ENCODE measurements at places on chromosomes 3 and 15.

DNA sequence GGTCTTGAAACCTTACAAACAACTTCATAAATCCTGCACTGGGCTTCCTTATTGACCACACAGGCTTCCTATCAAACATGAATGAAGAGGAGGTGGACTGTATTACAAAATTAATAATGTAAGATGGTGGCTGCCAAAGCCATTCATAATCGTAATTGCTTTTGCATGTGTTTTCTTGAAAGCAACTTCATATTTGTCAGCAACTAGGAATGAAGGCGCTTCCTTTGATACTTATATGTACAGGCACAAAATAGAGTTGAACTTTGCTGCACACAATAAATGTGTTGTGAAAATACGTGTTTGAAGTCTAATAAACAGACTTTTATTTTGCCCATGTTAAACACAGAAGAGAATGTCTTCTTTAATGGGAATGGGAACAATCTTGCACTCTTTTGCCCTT, 72.1 kb upstream of the OXTR start:
- DNase-seq, result no peak

DNA sequence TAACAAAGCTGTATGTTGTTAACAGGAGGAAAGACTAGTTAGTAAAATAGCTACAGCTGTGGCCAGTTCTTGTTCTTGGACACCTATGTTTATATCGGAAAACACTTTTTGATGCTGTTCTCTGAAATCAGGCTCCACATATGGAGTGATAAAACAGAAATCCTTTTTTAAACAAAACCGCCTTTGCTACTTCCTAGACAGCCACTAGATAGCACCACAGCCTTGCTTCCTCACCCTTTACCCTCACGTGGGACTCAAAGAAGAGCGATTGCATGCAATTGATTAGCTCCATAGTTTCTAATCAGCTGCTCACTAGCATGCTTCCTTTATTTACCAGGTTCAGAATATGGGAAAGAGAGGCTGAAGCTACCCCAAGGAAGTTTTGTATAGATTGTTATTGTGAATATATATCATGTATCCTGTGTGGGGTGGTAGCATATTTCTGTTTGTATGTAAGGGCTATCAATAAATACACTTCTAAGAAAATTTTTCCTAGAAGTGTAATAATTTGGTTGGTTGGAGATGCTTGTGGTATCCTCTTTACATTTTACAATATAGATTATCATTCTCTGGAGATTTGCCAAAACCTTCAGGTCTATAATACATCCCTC, 4.3 kb upstream of the MTFMT start:
- DNase-seq, result peak; percentile 8

DNA sequence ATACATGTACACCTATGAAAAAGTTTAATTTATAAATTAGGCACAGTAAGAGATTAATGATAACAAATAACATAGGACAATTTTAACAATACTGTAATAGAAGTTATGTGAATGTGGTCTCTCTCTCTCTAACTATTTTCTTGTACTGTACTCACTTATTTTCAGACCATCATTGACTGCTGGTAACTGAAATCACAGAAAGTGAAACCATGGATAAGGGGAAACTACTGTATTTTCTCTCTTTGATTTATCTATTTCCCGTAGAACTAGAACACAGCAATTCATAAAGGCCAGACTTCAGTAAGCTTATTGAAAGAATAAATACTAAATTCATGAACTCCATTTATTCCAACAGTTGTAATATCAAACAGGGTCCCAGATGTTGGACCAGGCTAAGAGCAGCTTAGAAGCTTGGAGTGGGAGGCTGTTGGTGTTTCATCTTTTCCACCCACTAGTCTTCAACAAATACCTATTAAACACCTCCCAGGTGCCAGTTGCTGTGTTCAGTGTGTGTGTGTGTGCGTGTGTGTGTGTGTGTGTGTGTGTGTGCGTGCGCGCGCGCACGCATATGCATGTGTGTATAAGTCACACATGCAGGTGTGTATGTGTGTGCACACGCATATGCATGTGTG, 235.4 kb downstream of the FOXP1 start:
- DNase-seq, result no peak

DNA sequence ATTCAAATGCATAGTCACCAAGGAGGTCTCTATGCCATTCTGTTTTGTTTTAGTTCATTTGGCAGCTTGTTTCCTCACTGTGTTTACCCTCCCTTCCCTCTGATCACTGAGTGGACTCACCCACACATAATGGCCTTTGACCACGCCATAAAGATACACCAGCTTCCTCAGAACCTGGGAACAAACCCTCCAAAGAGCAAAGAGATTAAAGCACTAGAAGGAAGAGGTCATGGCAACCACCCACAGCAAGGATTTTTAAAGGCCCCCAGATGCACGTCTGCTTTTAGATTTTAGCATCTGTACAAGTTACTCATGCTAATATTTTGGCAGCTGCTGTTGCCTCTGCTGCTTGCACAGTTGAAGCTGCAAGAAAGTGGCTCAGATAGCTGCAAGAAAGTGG, 47.9 kb upstream of the CADPS start:
- DNase-seq, result no peak

DNA sequence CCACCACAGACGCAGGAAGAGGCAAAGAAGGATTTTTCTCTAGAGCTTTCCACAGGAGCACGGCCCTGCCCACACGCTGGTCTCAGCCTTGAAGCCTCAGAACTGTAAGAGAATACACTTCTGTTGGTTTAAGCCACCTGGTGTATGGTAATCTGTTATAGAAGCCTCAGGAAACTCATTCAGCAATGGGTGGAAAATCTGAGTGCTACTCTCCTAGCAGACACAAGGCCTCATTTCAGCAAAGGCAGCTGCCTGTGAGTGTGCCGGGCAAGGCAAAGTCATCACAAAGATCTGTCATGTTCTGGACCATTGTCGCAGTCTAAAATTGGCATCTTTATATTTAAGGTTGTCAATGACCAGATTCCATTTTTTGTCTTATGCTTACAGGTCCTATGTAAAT, 31.0 kb downstream of the ATP10A start:
- DNase-seq, result no peak

GRCh38 chr3:124846189-124846588, 41.0 kb downstream of the ITGB5 start:
- DNase-seq, result no peak

- DNase-seq, result no peak
Observed at GRCh38 chr3:99909714-99910495, 92.2 kb downstream of the CMSS1 start.

- DNase-seq, result peak; percentile 7
Observed at GRCh38 chr15:98649472-98650416, 1.4 kb downstream of the IGF1R start.

- peak; percentile 60 for DNase-seq
Observed at GRCh38 chr3:161423911-161424522, 52.7 kb upstream of the SPTSSB start.

DNA sequence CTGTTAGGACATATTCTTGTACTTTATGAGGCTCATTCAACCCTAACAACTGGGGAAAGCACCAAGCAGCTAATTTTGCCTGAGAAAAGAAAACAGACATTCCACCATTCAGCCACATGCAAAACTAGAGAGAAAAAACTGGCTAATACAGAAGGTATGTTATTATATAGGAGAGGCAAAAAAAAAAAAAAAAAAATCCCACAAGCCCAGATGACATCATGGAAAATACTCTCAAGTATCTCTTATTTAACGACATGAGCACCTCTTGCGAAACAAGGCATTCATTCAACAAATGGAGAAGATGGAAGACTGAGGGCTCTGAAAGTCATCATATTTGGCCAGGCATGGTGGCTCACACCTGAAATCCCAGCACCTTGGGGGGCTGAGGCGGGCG, 61.5 kb downstream of the PRICKLE2 start:
- no peak for DNase-seq

GRCh38 chr3:61876797-61877196, 315.4 kb downstream of the PTPRG start:
- DNase-seq, result no peak

DNA sequence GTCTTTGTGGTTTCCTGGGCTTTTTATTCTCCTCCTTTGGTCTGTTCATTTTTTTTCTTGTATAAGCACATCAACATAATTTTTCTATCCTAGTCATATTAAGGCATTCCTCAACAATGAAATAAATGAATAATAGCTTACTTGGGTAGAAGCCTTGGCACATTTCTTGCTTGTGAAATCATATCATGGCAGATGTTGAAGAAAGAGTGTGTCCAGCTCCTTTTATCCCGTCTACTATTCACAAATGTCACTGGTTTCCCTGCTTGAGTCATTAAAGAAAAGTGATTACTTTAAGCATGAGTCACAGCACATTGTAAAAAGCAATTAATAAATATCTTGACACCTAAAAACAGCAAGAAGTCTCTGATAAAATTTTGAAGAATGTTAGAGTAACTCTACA, 42.1 kb downstream of the MINAR1 start:
- DNase-seq, result no peak

DNA sequence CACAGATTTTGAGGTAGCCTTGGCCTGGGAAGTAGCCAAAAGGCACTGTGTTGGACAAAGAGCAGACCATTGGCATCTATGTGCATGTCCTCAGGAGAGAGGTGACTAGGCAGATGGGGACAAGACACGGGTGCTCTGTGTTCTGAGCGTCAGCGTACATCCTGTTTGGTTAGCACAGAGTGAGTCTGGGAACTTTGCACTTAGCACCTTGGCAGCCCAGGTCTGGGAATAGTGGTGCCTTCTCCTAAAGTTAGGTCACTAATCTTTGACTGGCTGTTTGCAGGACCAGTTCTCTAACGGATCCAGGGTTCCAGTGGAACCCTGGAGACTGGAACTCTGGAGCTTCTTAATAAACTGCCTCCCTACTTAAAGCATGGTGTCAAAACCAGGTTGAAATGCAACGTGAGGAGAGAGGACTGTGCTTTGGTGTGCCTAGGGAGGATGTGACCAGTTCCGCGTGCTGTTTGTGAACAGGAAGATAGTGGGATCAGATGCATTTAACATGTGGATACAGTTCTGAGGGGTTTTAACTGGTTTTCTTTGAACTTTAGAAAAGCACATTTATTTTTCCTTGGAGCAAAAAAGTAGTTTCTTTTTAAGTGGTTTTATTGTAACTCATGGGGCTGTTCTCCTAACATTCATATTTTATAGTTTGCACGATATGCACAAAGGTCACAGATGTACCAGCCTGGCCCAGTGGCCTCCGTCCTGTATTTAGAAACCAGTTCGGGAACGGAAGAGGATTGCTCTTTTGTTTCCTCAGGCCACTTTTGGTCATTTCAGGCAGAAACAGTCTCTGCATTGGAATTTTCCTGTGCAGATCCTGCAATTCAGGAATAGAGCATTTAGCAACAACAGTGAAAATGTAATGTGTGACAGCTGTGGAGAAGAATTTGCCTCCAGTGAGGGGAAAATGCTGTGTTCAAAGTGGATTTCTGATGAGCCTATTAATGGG, 48.8 kb downstream of the ABHD2 start:
- DNase-seq, result no peak

- DNase-seq, result no peak
Observed at GRCh38 chr3:154852515-154852914, 227.6 kb upstream of the MME start.

DNA sequence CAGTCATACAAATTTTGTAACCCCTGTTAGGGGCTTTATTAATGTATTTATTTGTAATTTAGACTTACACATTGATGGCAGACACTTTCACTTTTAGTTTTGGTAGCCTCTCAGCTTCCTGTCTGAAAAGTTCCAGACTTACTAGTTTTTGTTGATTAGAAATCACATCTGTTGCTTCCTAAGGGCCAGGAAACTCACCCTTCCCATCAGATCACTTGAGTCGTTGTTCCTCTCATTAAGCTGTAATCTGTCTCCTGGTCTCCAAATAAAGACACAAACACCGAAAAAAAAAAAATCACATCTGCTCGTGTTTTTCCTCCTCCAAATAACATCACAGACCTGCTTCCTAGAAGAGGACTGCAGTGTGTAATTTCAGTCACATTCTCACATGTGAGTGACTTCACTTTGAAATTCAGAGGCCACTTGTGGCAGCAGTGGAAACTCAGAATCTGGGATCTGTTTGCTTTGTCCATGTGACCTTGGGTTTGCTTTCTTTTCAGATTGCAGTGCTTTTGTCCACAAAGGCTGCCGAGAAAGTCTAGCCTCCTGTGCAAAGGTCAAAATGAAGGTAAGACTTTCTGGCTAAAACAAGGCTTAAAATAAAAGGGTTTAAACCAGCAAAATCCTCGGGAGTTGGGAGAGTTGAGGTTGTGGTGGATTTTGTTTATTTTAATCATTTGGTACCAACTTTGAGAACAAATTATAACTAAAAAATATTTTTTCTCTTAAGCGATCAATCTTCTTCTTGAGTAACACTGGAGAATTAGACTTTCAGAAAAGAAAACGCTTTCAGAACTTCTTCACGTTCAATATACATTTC, 87.0 kb downstream of the KLHL25 start:
- DNase-seq, result no peak

DNA sequence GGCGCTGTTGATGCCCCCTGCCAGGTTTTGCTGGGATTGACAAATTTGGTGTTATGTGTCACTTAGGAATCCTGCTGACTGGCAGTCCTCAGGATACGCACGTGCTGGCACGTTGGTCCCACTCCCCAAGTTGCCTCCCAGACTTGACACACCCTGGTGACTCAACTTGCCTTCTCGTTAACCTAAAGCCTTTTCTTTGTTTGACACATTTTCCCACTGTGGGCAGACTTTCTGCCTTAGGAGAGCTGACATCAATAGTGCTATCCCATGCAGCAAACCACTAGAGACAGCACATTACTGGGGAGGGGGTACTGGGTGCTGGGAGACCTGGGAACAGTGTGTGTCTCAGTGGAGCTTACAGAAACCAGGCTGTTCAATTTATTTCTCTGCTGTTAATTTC, 104.3 kb downstream of the OXNAD1 start:
- no peak for DNase-seq

- no peak for DNase-seq
Observed at GRCh38 chr3:126119008-126119675, 35.2 kb upstream of the SLC41A3 start.
